Foreskin keratinocyte (primary cell): ENCODE measurements at places on chromosomes 16 and 17. TPM values are rescaled to one million over a fixed set of nuclear protein-coding genes. Genes with fewer than 3 reads are reported as not detected.

- DNase-seq: no peak
Observed at GRCh38 chr16:48432136-48432535, 46.9 kb upstream of the SIAH1 start.

DNA sequence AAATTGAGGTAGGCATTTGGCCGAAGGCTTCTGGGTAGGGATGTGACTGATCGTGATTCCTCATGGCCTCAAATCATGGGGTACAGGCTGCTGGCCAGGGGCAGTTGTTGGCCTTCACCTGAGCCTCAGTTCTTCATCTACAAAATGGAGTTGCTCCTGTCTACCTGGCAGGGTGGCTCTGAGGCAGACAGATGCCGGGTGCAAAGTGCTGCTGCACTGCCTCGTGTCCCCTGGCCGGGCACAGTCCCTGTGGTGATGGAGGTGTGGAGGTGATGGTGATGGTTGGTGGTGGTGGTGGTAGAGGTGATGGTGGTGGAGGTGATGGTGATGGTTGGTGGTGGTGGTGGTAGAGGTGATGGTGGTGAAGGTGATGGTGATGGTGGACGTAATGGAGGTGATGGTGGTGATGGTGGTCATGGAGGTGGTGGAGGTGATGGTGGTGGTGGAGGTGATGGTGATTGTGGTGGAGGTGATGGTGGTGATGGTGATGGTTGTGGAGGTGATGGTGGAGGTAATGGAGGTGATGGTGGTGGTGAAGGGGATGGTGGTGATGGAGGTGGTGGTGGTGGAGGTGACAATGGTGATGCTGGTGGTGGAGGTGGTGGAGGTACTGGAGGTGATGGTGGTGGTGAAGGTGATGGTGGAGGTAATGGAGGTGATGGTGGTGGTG lies 52.6 kb downstream of the RNF213 start:
- no peak for DNase-seq

GRCh38 chr16:19338335-19338734 lies 52.8 kb downstream of the CLEC19A start:
- DNase-seq: no peak

The FNDC8 gene
- not detected in 2 replicates for polyA plus RNA-seq

- no peak for DNase-seq
Observed at GRCh38 chr17:13495423-13495822, 106.3 kb downstream of the HS3ST3A1 start.

The MYOCD gene
- under 0.01 TPM in 1 of 2 replicates, not detected in the other for polyA plus RNA-seq

GRCh38 chr16:2985893-2986355 lies 5.7 kb upstream of the PKMYT1 start:
- DNase-seq: no peak

DNA sequence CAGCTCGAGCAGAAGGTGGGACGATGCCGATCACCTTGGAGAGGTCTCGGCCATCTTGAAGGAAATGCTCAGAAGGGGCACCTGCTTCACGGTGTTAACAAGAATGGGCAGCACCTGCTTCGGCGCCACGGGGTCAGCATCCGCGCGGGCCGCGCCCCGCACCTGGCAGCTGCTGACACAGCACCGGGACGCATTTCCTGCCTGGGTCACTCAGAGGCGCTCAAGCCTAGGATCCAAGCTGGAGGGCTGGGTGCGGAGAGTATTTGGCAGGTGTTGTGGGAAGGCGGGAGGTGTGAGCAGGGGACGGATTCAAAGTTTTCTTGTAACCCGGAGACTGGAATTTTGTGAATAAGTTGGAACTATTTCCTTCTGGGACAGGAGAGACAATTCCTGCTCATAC lies 39.3 kb upstream of the AKTIP start:
- DNase-seq: no peak

- DNase-seq: no peak
Observed at GRCh38 chr17:54680410-54680809, 220.2 kb upstream of the TOM1L1 start.

The CHAD gene
- not detected in 2 replicates for polyA plus RNA-seq

DNA sequence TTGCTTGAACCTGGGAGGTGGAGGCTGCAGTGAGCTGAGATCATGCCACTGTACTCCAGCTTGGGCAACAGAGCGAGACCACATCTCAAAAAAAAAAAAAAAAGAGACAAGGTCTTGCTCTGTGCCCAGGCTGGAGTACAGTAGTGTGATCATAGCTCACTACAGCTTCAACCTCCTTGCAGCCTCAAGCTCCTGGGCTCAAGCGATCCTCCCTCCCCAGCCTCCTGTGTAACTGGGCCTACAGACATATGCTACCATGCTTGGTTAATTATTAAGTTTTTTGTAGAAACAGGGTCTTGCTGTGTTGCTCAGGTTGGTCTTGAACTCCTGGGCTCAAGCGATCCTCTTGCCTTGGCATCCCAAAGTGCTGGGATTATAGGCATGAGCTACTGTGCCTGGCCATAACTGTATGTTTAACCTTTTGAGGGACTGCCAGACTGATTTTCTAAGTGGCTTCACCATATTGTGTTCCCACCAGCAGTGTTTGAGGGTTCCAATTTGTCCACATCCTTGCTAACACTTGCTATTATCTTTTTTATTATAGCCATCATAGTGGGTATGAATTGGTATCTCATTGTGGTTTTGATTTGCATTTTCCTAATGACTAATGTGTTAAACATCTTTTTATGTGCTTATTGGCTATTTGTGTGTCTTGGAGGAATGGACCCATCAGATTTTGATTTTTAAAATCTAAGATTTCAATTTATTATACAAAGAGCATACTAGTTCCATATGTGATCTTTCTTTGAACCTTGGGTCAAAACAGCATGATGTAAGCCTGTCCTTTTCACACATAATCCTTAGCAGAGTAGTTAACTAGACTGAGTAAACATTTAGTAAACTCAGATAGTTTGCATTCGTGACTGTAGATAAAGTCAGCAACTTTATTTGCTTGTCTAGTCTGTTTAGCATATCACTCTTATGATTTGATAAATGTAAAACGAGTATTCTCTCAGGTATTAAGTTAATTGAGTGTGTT lies 38.1 kb upstream of the KPNB1 start:
- peak; percentile 4 for DNase-seq

GRCh38 chr17:82947051-82947991 lies 107.5 kb upstream of the ZNF750 start:
- no peak for DNase-seq

DNA sequence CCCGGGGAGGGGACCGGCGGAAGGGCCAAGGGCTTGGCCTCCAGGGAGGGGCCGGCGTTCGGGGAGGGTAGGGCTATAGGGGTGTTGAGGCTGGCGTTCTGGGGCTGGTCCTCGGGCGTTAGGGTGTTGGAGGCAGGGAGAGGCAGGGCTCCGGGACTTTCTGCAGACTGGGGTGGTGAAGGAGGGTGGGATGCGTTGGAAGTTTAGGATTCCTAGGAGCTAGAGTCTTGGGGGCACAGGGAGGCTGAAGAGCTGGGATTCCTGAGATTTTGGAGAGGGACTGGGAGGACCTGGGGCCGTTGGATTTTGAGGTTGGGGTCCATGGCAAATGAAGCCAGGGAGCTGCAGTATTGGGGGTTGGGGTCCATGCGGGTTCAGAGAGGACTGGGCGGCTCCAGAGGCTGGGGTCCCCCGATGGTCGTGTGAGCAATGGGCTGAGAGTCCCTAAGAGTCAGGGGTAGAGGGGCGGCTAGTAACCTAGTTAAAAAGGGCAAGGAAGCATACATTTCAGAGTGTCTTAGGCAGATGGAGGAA lies 740 bp downstream of the NFATC2IP start:
- no peak for DNase-seq

The TNFRSF17 gene
- not detected in 2 replicates for polyA plus RNA-seq

- no peak for DNase-seq
Observed at GRCh38 chr17:32794533-32795246, 82.2 kb downstream of the MYO1D start.

The ITGAD gene
- polyA plus RNA-seq: not detected in 2 replicates

The FMNL1 gene
- 0.91 and 2.0 TPM in 2 replicates for polyA plus RNA-seq
